ENCODE measurements at places on chromosomes 16 and 17.

DNA sequence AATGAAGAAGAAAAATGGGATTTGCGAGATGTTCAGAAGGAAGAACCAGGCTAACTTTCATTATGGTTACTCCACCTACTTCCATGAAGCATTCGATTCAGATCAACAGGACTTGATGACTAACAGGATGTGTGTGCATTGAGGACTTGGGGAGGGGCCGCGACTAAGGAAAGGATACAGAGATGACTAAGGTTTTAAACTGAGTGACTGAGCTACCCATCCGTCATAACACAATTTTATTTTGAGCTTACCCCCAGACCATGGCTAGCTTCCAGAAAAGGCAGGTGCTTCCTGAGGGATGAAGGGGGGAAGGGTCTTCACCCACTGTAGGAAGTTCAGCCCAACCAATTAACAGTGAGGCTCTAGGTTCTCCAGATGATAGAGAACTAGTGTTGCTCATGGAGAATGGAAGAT lies 2.5 kb upstream of the CDYL2 start:
- peak; percentile 51 for DNase-seq

DNA sequence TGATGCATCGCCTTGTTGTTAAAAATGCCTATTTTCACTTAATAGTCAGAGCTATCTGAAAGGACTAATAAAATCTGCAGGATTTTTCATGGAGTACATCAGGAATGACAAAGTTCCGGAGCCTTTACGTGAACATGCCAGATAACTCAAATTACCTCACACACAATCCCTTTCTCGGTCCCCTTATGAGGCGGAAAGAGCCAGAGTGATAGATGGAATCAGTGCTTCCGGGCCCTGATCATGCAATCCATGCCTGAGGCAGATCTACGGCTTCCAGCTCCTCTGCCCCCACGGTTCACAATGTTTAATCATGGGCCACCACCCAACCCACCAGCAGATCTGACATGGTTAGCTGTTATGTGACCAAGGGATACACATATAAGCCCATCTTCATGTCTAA lies 17.0 kb downstream of the VPS53 start:
- no peak for DNase-seq

- DNase-seq: no peak
These were observed 4.4 kb downstream of the LITAF start for GRCh38 chr16:11582157-11582814.

- peak; percentile 24 for DNase-seq
These were observed 8.0 kb downstream of the ST3GAL2 start for GRCh38 chr16:70430667-70431536.

DNA sequence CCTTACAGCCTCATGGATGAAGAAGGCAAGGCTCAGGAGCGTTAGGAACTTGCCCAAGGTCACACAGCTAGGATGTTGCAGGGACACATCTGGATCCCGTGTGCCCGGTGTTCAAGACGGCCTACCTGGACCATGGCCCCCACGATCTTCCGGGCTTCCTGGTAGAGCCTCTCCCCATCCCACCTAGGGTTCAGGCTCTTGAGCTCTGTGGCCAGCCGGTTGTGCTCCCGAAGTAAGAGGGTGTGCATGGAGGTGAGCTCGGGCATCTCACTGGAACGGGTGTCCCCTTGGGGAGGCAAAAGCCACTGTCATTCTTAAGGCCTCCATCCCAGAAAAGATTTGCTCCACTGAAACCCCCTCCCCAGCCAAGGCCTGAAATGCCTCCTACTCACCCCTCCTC lies 5.3 kb downstream of the MPO start:
- no peak for DNase-seq

- no peak for DNase-seq
These were observed 18.4 kb upstream of the CLEC18B start for GRCh38 chr16:74439685-74440084.

DNA sequence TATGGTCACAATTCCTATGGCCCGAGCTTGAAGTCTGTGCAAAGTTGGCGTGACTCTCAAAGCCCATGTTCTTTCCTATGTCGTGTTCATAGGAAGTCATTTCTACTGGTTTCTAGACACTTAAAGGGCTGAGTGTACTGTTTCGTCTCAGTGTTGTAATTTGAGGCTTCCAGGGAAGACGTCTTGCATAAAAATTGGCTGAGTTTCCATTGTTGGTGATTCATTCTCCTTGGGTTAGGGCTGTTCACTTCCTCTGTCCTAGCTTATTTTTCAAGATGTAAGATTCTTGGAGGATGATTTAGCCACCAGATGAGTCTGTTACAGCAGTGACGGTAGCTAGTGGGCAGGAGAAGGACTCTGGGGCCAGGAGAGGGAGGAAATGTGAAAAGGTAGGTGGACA lies 43.1 kb downstream of the PIK3R5 start:
- no peak for DNase-seq

DNA sequence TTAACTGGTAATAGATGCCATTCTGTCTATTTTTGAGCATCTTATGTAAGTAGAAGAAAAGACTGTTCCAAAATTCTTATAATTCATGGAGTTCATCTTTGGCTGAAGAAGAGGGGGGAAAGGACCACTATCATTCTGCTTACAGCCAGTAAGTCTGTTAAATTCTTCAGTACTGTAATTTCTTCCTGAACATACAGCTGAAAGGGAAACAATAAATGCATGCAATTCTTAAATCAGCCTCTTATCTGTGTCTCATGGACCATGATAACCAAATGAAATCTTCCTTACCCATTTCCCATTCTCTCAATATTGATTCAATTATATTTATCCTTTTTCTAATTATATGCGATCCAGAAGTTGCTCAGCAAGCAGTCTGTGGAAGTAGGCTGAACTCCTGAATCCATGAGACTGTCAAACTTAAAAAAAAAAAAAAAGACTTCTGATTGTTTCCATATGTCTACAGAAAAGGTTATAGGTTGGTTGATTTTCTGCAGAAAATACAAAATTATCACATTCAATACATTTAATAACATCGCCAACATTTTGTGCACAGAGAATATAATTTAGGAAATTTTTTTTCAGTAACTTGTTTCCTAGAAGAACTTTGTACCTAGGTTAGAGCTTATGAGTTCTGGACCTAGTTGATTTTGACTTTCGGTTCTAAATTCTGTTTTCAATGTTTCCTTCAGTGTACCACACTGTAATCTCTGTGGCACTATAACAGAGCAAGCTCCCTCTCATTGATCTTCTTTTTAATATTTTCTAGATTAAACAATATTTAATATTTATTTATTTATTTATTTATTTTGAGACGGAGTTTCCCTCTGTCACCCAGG lies 1.2 kb upstream of the ABCA9 start:
- DNase-seq: no peak

GRCh38 chr17:57422574-57423164 lies 166.3 kb downstream of the MSI2 start:
- no peak for DNase-seq

DNA sequence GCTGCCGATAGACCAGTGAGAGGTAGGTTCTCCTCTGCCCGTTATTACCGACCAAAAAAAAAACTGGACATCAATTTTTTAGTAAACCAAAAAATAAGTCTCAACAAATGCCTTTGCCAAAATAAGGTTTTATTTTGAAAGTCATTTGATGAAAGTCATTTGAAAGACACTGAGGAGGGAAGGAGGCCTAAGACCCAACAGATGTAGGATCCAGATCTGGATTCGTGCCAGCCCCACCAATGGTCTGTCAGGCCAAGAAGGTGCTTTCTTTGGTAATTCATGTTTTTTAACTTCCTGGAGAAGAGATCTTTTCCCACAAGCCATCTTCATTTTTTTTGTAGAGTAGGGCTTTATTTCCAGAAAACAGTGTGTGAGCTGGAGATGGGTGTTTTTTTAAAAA lies 18.1 kb downstream of the NTAN1 start:
- DNase-seq: no peak

GRCh38 chr17:12911239-12911638 lies 106.6 kb downstream of the ELAC2 start:
- DNase-seq: no peak

DNA sequence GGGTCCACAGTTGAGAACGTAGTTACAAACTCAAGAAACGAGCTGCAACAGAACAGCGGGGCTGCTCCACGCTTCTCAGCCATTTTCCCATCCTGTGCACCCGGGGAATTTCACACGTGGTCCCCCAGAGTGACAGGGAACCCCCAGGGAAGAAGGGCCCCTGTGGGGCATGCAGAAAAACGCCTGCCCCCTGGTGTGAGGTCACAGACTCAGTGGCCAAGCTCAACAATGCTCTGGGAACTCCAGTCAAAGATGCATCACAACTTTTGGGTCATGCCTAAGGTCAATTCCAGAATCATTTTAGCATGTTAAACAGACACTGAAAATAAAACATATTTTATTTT lies 115.4 kb downstream of the ZNF778 start:
- no peak for DNase-seq

- DNase-seq: no peak
These were observed 81.5 kb upstream of the DHX40 start for GRCh38 chr17:59483860-59484259.

- no peak for DNase-seq
These were observed 117.3 kb upstream of the CORO6 start for GRCh38 chr17:29740017-29740416.

DNA sequence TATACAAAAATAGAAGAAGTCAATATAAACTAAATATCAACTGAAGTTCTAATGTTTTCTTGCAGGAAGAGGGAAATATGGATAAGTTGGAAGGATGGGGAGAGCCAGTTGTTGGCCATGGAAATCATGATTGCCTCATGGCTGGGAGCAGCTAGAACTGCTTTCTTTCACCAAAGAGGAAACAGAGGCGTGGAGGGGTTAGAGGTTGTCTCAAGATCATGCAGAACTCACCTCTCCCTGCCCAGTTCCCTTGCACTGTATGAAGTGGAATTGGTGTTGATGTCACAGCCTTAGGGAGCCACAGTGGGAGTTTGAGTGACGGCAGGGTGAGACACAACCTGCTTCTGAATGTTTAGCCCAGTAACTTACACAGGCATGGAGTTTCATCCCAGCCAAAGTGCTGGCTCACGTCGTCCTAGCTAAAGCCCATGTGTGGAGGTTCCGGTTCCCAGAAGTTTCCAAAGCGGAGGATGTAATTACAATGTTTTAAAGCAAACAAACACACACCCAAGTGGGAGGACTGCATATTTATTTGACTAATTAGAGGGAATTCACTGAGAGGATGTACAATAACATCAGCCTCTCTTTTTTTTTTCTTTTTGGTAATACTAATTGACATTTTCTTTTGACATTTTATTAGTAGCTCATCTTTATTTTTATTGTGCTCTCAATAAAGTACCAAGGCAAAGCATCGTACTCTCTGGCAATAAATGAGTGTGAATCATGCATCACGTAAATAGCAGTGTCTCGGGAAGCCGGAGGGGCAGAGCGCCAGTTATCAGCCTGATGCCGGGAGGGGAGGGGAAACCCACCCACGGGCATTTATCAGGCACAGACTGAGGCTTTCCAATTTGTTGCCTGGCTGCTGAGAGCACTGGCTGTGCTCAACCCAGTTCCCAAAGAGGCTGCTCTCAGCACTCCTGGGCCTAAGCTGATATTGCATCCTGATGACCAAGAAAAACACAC lies 118.7 kb upstream of the CDH5 start:
- no peak for DNase-seq

GRCh38 chr17:18990331-18990730 lies 14.2 kb downstream of the FAM83G start:
- no peak for DNase-seq

DNA sequence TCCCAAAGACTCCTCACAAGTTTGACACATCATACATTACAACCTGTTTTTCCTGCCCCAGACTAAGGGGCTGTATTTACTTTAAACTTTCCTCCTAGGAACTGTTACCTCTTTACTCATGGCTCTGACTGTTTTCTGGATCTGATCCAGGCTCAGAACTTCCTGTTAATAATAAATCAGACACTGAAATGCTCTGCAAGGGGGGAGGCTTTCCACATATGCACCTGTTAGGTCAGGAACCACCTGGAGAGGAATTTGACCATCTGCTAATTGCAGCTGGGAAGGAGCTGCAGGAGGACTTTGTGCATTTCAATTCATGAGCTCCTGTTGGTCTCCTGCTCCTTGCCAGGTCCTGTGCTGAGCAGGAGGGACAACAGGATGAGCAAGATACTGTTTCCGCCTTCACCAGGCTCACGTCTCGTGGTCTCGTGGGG lies 476.9 kb upstream of the CDH5 start:
- DNase-seq: no peak

GRCh38 chr16:85510041-85510659 lies 103.0 kb upstream of the GSE1 start:
- no peak for DNase-seq

GRCh38 chr16:8888951-8889892 lies 7.1 kb downstream of the LITAFD start:
- no peak for DNase-seq

GRCh38 chr17:3892095-3892998 lies 506 bp downstream of the CAMKK1 start:
- DNase-seq: peak; percentile 71

DNA sequence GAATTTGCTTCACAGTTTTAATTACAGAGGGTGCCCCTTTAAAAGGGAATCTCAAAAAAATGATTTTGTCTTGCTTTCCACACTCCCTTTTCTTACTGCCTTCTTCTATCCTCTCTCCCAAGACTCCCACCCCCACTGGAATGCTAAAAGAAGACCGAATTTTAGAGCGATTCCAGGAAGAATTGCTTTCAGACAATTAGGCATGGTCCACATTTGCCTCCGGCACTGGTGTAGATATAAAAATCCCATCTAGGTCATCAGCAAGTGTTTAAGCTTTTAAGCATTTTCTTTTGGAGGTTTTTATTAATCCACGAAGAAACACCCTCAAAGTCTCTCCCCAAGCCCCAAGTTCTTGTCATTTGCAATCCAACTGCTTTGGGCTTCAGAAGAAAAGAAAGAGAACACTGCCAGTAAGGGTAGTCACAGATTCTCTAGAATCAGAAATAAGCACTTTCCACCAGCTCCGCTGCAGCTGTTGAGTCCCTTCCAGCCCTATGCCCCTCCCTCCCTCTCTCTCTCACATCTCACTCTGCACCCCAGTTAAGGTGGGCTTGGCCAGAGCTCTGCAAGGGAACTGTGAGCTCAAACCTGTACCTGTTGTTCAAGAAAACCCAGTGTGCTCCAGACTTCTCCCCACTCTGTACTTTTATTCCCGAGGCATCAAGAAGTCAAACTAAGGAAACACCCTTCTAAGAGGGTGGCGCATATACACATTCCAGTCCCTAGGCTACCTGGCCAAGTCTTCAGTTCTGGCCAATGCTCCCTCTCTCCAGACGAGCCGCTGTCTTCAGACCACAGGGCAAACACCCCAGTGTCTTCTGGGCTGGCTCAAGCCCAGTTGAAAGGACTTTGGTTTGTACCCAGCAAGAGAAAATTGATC lies 170.2 kb downstream of the RGS9 start:
- no peak for DNase-seq

- no peak for DNase-seq
These were observed 12.1 kb upstream of the CD300LD start for GRCh38 chr17:74604200-74604599.

- no peak for DNase-seq
These were observed 32.0 kb upstream of the IL34 start for GRCh38 chr16:70614208-70614951.
